ENCODE measurements at places on chromosomes 2 and 18. TPM values are rescaled to one million over a fixed set of nuclear protein-coding genes. Genes with fewer than 3 reads are reported as not detected.

DNA sequence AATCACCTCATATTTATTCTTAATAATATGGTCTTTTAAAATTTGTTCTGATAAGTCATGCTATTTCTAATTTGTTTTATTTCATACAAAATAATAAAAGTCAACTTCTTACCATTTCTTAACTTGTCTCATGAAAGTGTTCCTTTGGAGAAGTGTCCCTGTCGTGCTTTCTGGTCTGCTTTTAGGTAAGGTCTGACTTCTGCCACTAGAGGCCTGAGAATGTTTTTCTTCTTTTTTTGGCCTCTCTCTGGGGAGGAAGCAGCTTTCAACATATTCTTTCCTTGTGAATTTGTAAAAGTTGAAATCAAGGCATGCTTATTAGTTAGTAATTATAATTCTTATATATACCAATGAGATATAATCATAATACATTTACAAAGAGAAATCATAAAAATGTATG lies 39.4 kb downstream of the MAP2 start:
- no peak for DNase-seq

DNA sequence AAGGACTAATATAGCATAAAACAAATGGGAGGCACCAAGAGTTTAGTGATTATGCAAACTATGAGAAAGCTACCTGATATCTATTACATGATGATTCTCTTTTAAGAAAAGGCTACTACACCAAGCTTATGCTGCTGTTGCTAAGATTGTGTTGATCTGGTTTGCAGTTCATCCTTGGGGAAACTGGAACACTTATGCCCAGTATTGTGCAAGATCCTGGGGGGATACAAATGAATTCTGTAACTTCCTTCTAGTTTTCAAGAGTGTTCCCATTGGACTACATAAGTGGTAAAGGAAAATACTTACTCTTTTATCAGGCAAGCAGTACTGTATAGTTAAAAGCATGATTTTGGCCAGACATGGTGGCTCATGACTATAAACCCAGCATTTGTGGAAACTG lies 3.1 kb upstream of the NMI start:
- no peak for DNase-seq

The PLGLB2 gene
- 0.99 TPM for polyA plus RNA-seq

GRCh38 chr18:24043403-24043802 lies 28.8 kb downstream of the TTC39C start:
- DNase-seq, result no peak

The DAW1 gene
- 0.93 TPM for polyA plus RNA-seq

GRCh38 chr18:25669741-25670140 lies 317.8 kb upstream of the ZNF521 start:
- no peak for DNase-seq

The SESTD1 gene
- 11.9 TPM for polyA plus RNA-seq

All from IMR-90 (cell line).